ENCODE measurements at places on chromosomes 1 and 21.

GRCh38 chr1:232952514-232953499 is 2.4 kb downstream of the NTPCR start:
- DNase-seq, result peak; percentile 66

GRCh38 chr1:79815115-79815514 is 808.6 kb upstream of the ADGRL4 start:
- no peak for DNase-seq

DNA sequence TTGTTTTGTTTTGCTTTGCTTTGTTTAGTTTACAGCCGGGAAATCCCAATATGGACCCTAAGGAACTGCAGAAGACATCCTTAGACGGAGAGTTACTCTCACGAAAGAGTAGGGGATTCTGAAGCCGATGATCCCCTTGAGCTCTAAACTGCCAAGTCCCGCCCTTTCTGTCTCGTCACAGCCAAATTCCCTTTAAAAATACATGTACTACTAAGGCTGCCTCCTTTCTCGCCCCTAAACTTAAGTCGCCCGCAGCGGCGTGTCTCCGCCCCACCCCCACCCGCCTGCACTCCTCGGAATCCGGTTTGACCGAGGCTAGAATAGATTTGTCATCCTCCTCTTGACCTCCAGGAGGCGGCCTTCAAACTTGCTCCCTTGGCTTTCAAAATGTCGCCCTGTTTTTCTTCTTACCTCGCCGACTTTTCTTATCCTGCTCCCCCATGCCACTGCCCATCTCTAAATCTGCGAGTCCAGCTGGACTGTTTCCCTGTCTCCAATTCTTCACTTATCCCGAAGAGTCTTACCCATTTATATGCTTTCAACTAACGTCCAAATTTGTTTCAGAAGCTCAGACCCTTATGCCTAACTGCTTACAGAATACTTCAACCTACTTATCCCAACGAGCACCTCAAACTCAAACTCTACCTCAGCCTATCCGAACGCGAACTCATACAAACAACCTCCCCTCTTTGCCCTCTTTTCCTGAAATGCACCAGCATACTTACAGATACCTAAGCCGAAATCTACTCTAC is 10.9 kb upstream of the BOLA1 start:
- no peak for DNase-seq

DNA sequence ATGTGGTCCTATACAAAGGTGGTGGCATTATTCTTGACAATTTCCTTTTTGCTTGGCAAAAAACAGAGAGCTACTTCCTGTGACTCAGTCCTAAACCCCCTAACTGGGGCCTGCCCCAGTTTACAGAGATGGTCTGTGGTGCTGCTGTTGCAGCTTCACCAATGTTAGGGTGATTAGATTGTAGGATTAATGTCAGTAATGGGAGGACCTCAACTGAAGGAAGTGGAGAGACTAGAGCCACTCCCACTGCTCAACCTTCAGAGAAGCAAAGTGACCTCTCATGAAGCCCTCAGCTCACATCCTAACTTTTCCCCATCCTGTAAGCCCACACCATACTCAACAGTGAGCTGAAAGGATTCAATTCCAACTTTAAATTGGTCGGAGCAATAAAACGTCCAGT is 3.6 kb downstream of the S100A6 start:
- no peak for DNase-seq

GRCh38 chr1:61623852-61624251 is 101.1 kb downstream of the TM2D1 start:
- no peak for DNase-seq

- DNase-seq, result no peak
Observed at GRCh38 chr1:64584479-64584878, 114.5 kb downstream of the CACHD1 start.

- no peak for DNase-seq
Observed at GRCh38 chr1:168387781-168388760, 107.4 kb downstream of the TBX19 start.

DNA sequence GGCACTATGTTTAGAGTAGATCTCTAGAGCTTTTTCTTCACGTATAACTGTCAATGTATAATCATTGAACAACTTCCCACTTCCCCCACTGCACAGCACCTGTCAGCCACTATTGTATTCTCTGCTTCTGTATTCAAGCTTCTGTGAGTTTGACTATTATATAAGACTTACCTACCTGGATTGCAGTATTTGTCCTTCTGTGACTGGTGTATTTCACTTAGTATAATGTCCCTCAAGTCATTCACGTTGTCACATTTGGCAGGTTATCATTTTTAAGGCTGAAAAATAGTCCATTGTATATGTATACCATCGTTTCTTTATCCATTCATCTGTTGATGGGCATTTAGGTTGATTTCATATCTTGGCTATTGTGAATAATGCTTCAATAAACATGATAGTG is 969.5 kb upstream of the B3GALT2 start:
- no peak for DNase-seq

GRCh38 chr1:229253151-229253974 is 17.5 kb upstream of the RAB4A start:
- DNase-seq, result peak; percentile 44

- DNase-seq, result no peak
Observed at GRCh38 chr1:168085401-168085872, 51.3 kb downstream of the GPR161 start.

DNA sequence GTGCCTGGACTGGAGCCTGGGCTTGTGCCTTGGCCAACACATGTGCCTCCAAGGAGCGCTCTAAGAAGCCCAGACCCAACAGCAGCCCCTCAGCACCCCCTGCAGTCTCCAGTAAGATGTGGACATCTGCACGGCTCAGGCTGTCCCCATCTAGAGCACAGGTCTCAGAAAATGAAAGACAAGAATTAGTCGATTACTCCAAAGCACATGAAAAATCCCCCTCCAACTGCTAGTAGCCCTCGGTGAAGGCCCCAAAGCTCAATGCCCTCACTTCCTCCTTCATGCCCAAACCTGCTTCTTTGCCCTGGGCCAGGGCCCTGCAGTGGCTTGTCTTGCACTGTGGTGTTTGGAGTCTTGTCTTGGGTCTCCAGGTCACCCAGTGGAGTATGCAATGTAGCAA is 21.9 kb upstream of the ERO1B start:
- no peak for DNase-seq

DNA sequence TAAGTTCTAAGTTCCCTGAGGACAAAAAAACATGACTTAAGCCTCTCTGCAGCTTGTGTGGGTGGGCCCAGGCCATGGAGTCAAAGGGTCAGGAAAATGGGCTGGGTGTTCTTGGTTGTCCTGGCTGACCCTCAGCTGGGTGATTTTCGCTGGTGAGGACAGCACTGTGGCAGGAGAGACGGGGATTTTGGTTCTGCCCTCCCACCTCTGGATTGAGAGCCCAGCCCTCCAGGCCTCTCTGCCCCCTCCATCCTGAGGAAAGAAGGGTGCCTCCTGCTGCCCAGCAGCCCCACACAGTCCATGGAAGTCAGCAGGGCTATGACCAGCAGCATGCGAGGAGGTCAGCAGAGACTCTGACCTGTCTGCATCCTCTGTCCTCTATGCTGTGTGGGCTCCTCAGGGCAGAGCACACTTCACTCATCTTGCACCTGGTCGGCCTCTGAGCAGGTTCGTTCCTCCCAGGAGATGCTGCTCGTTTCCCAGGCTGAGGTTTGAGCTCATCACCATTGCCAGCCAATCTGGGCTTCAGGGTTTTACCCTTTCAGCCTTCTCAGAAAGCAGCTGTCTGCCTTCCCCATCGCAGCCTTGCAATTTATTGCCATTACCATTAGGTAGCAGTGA is 26.5 kb downstream of the PHGDH start:
- DNase-seq, result no peak

GRCh38 chr21:31279986-31280385 is 64.1 kb downstream of the TIAM1 start:
- no peak for DNase-seq

GRCh38 chr1:172155766-172156165 is 264.7 kb upstream of the C1orf105 start:
- DNase-seq, result no peak

GRCh38 chr1:95086949-95087533 is 14.3 kb upstream of the ALG14 start:
- peak; percentile 91 for DNase-seq

GRCh38 chr1:26168410-26169197 is at the start of gene C1orf232:
C1orf232 (minus strand) TSS chr1:26168963; CDS start chr1:26168499, 464 bp downstream.
- DNase-seq, result no peak

- no peak for DNase-seq
Observed at GRCh38 chr1:90359994-90360393, 357.1 kb downstream of the BARHL2 start.

- DNase-seq, result no peak
Observed at GRCh38 chr1:53037159-53037558, 24.9 kb upstream of the PODN start.

DNA sequence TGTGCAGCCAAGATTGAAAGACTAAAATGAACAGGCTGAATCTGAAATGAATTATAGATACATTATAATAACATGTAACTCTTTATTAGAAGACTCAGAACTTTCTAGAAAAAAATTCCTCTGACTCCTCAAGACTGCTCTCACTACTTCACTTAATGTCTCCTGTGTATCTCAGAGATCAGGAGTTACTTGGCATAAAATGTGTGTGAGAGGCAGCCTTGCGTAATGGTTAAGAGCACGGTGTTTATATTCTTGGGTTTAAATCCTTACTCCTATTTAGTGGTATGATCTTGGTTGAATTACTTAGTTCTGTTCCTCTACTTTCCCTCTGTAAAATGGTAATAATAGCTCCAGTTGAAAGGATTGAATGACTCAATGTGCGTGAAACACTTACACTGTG is 634.9 kb downstream of the LTN1 start:
- DNase-seq, result peak; percentile 14
